ENCODE measurements at places on chromosomes 12 and 14.

DNA sequence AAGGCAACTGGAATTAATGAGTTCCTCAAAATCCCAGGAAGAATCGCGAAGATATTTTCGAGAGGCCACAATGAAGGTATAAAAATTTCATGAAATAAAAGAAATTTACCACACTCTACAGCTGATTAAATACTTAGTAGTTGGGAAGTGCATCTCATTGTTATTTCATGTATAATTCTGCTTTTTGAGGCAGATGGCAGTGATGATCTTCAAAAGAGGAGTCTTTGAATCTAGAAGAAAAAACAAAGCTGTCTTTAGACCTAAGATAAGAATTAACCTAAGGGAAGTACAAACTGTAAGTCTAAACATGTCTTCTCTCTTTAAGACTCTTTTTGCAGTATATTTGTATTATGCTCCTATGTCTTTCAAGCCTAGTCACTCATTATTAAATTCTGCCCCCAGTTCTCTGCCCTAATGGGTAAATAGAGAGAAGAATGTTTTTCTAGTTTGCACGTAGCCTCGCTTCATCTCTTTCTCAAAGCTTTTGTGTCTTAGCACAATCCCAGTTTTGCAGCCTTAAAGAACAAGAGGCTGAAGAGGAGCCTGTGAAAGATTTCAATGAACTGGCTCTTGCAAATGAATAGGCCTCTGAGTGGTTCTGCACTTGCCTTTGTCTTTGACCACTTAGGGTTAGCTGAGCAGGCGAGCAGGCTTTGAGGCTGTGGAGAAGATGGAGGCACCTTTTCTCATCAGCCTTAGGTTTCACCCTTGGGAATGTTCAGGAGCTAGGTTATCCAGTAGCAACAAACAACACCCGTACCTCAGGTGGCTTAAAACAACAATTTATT, 32.7 kb downstream of the CFAP54 start:
- no peak for DNase-seq

GRCh38 chr12:130562716-130563115, 153.4 kb downstream of the RIMBP2 start:
- no peak for DNase-seq

DNA sequence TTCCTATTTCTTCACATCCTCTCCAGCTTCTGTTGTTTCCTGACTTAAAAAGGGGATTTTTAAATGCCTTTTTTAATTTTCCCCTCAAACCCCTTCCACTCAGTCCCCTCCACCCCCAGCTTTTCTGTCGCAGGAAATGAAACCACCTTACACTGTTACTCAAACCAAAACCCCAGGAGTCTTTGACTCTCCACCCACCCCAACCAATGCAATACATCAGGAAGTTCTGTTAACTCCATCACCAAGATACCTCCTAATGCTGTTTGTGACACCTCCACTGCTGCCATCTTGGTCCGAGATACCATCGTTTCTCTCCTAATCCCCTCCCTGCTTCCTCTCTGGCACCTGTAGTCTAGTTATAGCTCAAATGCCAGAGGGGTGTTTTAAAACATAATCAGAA, 25.4 kb upstream of the CPM start:
- DNase-seq: no peak

GRCh38 chr12:50842637-50843493, at the start of gene TMPRSS12:
Gene TMPRSS12 (plus strand): TSS chr12:50842926. CDS start chr12:50842965, 39 bp downstream.
- no peak for DNase-seq

- DNase-seq: no peak
Observed at GRCh38 chr12:130132831-130133511, 29.3 kb upstream of the FZD10 start.

GRCh38 chr12:94754653-94755052, 104.3 kb upstream of the TMCC3 start:
- DNase-seq: no peak

DNA sequence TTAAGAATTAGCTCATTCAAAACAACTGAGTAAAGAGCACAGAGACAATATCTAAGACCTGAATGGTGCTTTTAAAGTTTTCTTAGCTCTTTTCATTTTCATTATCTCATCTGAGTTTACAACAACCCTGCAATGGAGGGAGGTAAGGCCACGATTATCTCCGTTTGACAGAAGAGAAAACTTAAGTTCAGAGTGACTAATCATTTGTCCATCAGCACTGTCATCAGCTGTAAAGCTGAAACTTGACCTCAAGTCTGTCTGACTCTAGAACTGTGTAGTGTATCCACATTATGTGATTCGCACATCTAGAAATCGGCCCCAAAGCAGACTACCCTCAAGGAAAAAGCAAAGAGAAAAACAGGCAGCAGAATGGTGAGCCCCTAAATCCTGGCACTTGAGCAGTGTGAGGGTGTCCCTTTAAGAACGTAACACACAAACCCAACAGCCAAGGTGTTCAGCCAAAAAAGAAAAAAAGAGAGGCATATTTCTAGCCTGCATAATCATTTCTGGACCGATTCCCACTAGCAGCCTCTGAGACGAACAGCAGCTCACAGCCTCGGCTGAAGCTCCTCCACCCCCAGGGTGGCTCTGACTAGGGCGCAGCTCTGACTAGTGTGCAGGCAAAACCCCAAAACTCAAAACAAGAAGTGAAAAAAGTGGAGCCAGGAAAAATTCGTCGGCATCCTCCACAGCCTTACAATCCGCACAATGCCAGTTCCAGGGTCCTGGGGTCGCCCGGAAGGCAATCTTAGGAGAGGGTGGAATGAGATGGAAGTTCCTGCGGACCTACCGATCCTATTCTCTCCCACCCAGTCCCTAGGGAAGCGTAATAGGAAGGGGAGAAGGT, 1.6 kb downstream of the STXBP6 start:
- no peak for DNase-seq

DNA sequence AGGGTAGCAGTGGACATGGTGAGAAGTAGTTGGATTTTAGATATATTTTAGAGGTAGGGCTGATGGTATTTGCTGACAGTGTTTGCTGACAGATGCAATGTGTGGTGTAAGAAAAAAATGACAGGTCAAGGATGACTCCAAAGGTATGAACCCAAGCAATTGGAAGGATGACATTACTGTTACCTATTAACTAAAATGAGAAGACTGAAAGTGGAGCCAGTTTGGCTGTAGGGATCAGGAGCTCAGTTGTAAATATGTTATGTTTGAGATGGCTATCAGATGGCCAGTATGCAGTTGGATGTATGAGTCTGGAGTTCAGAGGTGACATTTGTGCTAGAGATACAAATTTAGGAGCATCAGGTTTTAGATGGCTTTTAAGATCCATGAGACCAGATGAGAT, 17.4 kb upstream of the SERPINA6 start:
- no peak for DNase-seq

DNA sequence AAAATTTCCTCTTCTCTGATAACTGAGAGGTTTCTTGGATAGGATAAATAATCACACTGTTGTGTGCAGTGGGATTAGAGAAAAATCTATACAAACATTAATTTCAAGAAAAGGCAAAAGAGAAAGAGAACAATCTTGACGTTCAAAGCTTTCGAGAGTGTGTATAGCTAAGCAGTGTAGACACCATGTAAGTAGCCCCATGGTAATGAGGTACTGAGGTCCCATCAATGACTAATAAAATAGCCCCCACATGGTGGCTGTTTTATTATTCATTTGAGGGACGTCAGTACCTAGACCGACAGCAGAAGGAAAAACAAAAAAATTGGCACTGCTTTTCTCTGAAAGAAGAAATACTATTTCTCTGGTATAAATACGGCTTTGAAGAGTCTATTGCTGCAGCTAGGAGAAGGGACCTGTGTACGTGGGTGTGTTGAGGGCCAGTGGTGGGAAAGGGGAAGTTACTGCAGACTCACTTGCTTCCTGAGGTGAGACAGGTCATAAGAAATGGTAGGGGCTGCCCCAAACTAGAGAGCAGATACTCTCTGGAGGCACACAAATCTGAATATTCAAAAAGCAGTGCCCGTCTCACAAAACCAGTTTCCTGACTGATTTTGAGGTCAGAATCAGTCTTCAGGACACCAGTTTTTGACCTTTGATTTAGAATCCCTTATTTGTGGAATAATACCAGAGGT, 339.8 kb downstream of the EMP1 start:
- DNase-seq: no peak

DNA sequence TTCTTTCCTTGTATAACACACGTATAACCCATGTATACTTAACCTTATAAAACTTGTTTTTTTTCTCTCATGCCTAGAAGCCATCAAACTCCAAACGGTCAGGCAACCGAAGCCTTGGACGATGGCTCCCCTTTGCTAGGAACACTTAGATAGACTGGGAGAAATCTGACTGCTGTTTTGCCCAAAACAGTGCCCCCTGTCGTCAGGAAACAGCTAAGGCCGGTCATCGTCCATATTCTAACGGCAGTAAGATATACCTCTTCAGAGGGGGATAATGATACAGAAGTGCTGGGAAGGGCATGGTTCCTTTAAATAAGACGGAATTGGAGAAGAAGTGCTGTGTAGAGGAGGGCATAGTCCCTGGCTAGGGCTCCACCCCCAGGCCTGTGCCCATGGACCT, 130.5 kb downstream of the SLC41A2 start:
- DNase-seq: peak; percentile 13

GRCh38 chr12:59010118-59010517, 89.8 kb upstream of the LRIG3 start:
- DNase-seq: no peak

GRCh38 chr14:93044121-93044520, 71.6 kb downstream of the ITPK1 start:
- no peak for DNase-seq

- DNase-seq: no peak
Observed at GRCh38 chr12:117188961-117189724, 1.1 kb downstream of the FBXO21 start.

DNA sequence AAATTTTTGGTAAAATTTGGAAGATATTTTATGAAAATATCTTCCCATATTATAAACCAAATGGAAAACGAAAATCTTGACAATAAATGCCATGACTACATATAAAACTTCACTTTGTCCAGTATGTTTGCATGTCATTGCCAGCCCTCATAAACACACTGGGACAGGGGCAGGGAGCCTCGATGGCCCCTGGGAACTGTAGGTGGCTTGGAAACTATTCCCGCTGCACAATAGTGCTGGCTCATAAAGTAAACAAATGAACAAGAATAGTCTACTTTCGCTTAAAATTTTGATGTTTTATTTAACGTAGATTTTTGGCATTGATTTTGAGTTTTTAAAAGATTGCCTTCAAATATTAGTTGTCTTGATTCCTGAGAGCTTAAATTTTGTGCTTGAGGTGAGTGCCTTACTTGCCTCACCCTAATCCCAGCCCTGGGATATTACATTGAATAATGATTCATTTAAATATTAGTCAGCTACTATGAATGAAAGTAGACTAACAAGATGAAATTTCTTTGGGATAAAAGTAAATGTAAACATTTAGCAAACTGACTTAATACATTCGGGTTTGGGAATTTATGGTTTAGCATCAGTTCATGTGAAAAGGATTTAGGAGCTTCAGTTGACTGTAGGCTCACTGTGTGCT, 74.0 kb upstream of the PKP2 start:
- no peak for DNase-seq

DNA sequence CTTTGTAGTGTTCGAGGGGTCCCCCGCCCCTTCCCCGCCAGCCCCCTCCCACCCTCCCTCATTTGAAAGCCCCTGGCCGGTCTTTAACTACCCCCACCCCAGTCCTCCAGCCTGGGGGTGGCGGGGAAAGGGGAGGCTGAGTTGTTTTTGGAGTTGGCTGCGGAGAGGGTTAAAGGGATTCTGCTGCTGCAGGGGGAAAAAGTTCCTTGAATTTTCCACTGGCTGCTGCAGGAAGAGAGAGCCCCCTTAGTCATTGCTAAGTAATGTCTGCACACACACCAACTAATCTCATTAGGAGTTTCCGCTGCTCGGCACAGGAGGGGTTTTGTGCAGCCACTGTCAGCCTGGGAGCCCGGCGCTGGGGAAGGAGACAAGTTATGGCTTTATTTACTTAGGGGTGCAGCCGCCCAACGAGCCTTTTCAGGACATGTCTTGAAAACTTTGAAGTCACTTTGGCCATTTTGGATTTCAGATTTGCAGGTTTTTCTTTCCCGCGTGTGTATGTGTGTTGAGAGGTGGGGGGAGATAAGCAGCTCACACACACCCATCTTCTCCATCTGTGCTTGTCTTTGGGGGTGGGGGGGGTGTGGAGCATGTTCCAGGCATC, 1.8 kb downstream of the ELK3 start:
- DNase-seq: peak; percentile 38

DNA sequence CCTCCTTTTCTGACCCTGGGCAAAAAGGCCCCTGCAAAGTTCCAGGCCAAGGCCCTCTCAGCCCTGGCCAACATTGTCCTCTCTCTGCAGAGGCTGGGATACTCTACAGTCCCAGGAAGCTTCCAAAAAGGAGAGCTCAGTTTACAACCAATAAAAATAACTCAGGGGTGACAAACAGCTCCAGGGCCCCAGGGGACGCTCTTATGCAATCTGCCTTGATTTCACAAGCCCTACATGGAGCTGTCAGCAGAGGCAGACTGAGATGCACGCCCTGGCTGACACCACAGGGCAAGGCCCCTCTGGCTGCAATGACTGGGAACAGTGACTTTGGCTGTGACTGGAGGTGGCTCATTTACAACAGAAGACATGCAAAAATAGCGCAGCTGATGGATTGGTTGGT, 129.0 kb upstream of the MED13L start:
- no peak for DNase-seq

DNA sequence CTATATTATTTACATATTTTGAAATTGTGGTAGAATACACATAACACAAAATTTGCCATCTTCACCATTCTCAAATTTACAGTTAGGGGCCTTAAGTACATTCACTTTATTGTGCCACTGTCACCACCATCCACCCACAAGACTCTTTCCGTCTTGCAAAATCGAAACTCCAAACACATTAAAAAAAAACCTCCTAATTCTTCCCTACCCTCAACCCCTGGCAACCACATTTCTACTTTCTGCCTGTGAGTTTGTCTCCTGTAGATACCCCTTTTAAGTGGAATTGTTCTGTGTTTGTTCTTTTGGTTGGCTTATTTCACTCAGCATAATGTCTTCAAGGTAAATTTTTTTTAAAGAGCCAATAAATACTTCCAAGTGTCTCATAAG, 31.6 kb upstream of the AMIGO2 start:
- no peak for DNase-seq

DNA sequence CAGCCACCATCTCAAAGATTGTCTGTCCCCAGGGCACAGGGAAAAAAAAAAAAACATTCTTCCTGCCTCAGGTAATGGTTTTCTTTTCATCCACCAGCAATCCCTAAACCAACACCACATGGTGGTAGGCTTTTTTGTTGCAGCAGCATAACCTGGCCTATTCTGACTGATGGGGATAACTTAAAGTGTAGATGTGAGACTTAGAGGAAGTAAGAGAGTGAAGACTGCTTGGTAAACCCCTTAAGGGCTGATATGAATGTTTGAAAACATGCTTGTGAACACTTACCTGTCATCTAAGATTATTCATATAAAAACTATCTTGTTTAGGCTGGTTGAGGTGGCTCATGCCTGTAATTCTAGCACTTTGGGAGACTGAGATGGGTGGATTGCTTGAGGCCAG, 130.2 kb upstream of the RAP1B start:
- DNase-seq: no peak

DNA sequence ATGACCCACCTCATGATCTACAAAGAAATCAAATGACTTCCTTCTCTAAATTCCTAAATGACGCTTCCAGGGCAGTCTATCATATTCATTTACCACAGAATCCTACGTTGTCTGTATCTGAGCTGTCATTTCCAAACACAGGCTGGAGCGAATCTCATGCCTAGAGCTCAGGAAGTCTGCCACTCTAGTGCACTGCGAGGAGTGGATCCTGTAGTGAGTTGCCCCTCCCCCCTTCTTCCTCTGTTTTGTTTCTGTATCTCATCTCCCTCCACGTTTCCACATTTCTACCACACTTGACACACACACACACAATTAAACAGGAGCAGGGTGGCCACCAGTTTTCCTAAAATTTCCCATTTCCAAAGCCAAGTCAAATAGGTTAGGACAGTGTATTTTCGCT, 415.4 kb upstream of the PRICKLE1 start:
- DNase-seq: no peak
